ENCODE measurements at places on chromosomes 2 and 18.
A peak's percentile ranks its signal among the peaks of the same experiment; 100 is the strongest.

DNA sequence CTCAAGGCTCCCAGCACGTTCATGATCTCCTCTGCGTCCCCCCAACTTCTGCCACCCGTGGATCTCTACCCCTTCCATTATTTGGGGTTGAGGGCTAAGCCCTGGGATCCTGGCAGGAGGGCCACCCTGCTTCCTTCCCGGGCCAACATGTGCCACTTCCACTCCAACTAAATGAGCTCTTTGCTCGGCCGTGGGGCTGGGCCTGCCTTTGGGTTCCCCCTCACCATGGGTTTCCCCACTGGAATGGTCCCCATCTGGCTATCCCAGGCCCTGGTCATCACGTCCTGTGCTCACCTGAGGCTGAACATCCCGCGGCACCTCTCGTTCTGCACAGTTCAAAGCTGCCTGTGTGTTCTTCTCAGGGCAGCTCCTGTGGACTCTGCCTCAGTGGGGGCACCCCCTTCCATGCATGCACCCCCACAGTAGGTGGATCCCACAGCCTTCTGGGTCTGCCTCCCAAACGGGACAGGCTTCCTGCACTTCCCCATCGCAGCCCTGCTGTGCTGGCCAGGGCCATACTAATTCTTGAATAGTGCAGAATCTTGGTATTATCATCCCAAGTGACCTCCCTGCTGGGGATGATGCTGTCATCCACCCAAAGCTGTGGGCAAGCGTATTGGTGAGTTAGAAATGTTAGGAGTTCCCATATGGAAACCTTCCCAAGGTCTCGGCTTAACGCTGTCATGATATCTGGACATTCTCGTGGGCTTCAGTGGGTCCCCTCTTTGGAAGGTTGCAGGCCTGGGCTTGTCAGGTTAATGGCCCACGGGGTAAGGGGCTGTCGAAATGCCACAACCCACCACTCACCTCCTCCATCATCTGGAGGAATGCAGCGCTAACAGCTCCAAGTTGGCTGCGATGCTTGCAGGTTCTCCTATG is 150.5 kb upstream of the TWIST2 start:
- no peak overlapping the region for H3K27ac ChIP-seq
- H3K36me3 ChIP-seq, result no peaks in the 10 kb centered on the region
- H3K4me1 ChIP-seq, result peaks cover 11% of the 10 kb centered on the region

GRCh38 chr2:204312105-204312504 is 233.2 kb upstream of the PARD3B start:
- DNase-seq, result no peak
- no peaks in the 10 kb centered on the region for H3K4me1 ChIP-seq
- H3K27me3 ChIP-seq, result no peaks in the 10 kb centered on the region

- H3K27me3 ChIP-seq, result peaks cover 10% of the 10 kb centered on the region
- H3K36me3 ChIP-seq, result no peaks in the 10 kb centered on the region
- DNase-seq, result peak; percentile 31
- H3K4me3 ChIP-seq, result peak overlapping the region; percentile 17
- H3K27ac ChIP-seq, result no peak overlapping the region
Measured at GRCh38 chr2:23386339-23387220, 1.6 kb downstream of the KLHL29 start.

- DNase-seq, result no peak
- H3K27ac ChIP-seq, result no peak overlapping the region
- no peaks in the 10 kb centered on the region for H3K36me3 ChIP-seq
Measured at GRCh38 chr2:168434146-168434545, 21.9 kb upstream of the CERS6 start.

DNA sequence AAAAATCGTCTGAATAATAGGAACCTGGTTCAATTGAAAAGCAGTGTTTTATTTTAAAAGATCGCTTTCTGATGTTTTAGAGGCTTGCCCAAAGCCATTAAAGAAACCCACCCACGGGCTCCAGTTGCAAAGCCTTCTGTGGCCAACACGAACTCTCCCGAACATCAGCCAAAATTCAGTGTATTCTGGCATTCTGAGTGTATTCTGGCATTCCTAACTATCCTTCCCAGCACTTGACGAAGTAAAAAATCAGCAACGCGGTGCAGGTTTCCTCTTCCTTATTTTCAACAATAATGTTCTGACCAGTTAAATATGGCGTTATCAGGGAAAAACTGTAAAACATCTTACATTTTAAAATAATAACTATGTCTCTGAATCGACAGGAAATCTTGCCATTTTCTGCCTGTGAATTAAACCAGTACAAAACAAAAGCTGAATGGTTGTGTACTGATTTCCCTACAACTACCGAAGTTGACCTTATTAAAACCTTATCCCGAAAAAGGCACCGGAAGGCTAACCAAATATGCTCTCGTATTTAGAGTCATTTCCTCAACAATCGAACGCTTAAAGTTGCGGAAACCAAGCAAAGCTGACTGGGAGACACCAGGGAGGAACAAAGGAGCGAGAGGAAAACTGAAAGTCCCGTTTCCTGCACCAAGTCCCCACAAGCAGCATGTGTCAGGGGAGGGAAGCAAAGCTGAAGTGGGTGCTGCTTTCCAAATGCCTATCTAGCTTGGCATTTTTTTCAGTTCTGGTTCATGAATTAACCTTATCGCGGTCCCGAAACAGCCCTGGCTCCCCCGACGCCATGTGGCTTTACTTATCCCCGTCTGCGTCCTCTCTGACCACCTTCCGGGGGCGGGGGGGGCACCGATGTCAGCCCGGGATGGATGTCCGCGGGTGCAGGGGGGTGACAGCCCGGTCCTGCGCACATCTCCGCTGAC is 44.3 kb downstream of the ZNF516 start:
- no peak overlapping the region for H3K27ac ChIP-seq
- H3K36me3 ChIP-seq, result no peaks in the 10 kb centered on the region
- DNase-seq, result no peak
- peaks cover 4% of the 10 kb centered on the region for H3K4me1 ChIP-seq
- no peak overlapping the region for H3K4me3 ChIP-seq

GRCh38 chr18:44620812-44621211 is 59.9 kb upstream of the SETBP1 start:
- no peaks in the 10 kb centered on the region for H3K36me3 ChIP-seq
- H3K4me3 ChIP-seq, result no peak overlapping the region
- H3K4me1 ChIP-seq, result no peaks in the 10 kb centered on the region
- H3K27ac ChIP-seq, result no peak overlapping the region
- DNase-seq, result no peak
